Bone marrow (tissue), 2 donors: ENCODE measurements at places on chromosomes 2 and 18.

DNA sequence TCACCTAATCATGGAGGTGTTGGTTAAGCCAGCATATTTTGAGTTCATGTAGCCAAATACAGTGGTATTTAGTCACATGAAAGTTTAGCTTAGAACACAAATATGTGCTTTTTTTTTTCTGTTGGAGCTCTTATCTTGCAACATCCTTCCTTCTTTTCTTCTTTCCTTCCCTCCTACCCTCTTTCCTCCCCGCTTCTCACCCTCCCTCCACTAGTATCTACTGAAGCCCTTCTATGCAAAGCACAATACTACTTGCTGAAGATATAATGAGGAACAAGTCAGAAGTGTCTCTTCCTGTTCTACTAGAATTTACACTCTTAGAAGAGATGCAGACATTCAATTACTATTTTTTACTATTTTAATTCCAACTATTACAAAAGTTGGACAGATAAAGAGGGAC is 105.0 kb upstream of the ITGA4 start:
- DNase-seq = no peak

- no peak for DNase-seq
These were observed 249.3 kb upstream of the APCDD1 start for GRCh38 chr18:10205151-10205550.

DNA sequence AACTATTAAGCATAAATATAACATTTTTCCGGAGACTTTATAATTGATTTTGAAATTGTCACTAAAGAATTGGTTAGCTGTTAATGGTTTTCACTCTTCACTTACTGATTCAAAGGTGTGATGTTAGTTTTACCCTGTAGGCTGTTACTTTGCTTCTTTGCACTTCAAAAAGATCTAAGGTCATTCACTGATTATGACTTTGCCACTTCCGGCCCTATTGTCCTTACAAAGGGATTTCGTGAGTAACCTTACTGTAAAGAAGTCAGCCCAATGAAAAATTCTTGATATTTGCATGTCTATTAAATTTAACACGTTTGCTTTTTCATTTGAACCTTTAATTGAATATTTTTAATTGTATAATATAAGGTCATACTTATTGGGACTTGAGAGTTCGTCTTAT is 61.4 kb downstream of the GREB1L start:
- DNase-seq = no peak

DNA sequence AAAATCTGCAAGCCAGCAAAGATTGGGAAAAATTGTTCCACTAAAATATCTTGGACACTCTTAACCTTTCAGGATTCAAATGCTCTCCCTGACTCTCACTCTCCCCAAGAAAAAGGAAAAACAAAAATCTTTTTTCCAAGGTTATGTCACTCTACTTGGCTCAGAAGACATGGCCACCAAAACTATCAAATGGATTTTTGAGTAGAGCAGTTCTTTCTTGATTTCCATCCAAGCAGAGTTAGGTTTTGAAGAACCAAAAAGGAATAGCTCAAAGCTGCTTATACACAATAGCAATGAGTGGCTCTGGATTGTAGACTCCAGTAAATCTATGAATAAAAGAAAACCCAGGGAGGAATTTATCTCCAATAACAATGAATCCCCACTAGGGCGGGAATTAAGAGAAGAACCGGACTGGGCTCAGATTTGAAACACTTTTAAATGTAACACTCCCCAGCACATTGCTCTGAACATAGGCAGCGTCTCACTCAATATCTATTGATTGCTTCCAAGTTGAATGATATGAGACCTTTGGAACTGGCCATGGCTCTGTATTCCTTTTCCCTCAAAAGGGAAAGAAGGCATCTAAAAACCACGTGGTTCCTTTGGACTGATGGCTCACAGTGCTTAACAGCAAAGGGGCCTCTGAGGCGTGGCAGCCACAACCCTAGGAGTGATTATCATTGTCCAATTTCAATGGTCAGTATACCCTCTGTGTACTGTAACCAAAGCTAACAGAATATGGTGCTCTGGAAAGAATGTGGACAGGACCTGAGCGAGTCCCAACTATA is 68.3 kb downstream of the SPRED2 start:
- DNase-seq = no peak

- DNase-seq = peak; percentile 57
These were observed 797 bp upstream of the GRHL1 start for GRCh38 chr2:9950521-9951271.

GRCh38 chr2:233413559-233414272 is 59.4 kb downstream of the DGKD start:
- peak; percentile 7 for DNase-seq

- no peak for DNase-seq
These were observed 519.6 kb upstream of the HS6ST1 start for GRCh38 chr2:128838244-128838643.

DNA sequence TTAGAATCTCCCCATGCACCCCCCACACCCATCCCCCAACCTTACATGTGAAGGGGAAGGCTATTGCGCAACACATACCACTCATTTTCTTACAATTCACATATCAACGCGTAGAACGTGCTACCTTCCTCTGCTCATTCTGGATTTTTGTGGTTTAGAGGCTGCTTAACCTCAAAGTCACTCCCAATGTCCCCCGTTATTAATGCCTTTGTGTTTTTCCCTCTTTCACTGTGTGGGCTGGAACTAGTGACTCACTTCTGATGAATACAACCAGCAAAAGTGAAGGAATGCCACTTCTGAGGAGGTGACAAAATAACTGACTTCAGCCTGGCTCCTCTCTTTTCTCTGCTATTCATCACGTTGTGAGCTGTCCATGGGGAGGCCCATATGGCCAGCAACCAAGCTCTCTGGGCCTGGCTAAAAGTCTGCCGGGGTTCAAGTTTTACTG is 342.5 kb upstream of the NXPH2 start:
- no peak for DNase-seq

DNA sequence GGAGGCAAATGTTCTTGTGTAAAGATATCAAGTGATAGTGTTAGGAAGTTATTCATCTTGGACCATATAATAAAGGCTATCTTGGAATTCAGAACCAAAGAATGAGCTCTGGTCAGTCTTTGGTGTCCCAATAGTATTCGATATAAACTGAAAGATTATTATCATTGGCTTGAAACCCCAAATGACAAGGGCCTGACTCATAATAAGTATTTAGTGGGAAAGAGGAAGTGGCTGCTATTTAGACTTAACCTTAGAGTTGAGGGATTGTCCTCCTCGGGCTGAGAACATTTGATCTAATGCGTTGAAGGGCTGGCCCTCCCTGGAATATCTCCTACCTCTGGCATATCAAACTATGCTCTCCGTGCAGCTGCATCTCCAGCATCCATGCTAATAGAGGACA is 67.5 kb downstream of the CDH20 start:
- no peak for DNase-seq

GRCh38 chr18:79755496-79756142 is 42.1 kb upstream of the KCNG2 start:
- DNase-seq = no peak

DNA sequence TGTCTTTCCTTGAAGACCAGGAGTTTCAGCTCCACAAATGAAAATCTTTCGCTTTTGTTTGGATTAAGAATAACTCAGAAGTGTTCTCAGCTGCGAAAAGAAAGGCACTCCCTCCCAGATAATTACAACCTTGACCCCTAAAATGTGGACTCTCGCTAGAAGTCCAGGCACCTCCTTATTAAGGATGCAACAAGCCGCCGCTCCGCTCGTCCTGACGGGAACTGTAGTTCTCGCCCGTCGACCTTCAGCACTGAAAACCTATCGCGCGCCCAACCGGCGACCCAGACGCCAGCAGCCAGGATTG is 559 bp downstream of the IMMT start:
- no peak for DNase-seq

DNA sequence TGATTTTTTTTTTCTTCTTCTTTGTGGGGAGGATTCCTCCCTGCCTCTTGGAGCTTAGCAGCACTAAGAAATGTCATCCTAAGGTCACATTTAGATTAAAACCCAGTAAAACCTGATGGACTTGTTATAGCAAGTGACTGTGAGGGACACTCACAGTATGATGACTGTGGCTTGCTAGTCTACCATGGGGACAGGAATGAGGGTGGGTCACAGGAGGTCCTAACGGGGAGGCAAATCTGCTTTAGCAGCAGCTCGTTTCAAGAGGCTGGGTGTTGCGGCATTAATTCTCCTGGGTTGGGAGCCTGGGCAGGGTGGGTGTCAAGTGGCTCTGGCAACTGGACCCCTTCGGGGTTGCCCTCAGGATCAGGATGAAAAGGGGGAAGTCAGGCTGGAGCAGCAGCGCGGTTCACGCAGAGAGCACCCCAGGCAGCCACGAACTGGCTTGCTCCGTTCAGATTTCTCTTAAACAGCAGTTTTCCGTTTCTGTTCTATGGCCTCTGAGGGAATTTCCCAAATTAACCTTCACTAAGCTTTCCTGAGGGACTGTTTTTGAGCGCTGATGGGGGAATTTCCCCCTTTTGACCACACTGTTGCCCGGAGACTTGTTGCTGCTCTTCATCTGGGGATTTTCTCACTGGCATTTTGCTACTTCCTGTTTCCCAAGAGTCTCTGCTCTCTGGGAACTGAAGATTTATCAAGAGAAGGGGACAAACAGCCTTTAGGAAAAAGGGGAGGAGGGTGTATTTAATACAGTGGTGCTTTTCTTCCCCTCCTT is 59.8 kb upstream of the PELI1 start:
- DNase-seq = peak; percentile 56

- no peak for DNase-seq
These were observed 6.5 kb downstream of the TTR start for GRCh38 chr18:31598021-31598805.
